Thoracic aorta (tissue), 2 donors: ENCODE measurements at places on chromosomes 2 and 18.

- DNase-seq = no peak
Measured at GRCh38 chr18:9720327-9720726, 12.2 kb downstream of the RAB31 start.

DNA sequence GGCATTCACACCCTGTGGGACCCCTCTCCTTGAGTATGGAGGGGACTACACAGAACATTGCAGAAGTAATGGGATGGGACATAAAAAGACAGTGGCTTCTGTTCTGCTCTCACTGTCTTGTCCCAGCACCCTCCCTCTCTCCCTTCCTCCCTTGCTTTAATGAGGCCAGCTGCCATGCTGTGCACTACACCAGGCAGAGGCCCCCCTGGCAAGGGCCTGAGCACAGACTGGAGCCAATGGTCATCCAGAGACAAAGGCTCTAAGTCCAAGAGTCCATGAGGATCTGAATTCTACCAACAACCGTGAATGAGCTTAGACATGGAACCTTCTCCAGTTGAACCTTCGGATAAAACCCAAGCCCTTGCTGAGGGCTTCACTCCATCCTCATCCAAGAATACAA is 263.0 kb downstream of the NDUFA10 start:
- no peak for DNase-seq

GRCh38 chr2:68762665-68763064 is 28.1 kb downstream of the ARHGAP25 start:
- no peak for DNase-seq

DNA sequence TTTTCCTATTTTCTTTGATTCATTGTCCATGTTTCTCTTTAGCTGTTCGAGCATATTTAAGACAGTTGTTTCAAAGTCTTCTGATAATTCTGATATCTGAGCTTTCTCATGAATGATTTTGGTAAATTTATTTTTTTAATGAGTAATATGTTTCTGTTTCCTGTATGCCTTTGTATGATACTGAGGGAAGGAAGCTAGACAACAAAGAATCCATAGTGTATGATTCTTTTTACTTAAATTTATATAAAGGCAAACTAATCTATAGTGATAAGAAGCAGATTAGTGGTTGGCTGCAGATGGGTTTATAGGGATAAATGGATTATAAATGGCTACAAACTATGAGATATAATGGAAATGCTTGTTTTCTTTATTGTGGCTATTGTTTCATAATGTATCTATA is 352.7 kb upstream of the CDH2 start:
- DNase-seq = no peak

DNA sequence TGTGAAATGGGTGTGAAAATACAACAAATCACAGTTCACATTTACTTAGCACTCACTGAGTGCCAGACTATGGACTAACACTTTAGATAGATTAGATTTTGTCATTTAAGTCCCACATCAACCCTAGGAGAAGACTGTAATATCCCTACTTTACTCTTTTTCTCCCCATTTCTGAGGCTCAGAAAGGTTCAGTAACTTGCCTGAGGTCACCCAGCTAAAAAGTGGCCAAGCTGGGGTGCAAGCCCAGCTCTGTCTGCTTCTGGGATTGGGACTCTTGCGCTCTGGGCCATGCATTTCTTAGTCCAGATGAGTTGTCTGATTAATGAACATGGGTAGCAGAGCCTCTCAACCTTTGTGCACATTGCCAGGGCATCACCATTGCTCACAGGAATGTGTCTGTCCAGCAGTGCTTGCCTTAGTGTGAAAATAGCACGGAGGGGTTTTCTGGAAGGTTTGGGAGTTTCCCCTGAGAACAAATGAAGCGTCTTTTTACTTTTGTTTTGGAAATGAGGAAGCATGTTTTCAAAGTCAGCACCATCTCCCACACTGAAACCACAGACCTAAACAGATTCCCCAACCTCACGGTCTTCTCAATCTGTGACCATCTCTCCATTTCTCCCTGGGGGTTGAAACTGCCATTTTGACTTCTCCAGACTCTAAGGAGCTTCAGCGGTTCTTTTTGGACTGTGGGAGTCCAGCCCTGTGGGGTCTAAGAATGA is 31.9 kb downstream of the NRP2 start:
- no peak for DNase-seq

DNA sequence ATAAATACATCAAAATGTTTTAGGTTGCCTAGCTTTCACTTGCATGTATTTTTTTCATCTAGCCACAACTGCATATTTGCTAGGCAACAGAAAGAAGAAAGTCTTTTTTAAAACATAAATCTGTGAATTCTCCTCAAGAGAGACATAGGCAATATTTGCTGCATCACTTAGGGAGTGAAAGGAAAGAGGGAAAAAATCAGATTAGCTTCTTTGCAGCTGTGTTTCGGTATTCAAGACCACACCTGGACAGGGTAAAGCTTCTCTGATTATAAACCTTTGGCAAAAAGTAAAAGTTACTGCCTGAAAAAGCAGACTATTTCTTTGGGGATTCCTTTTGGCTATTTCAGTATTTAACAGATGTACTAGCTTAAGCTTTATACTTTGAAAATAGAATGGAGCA is 280.9 kb upstream of the ZSWIM2 start:
- no peak for DNase-seq

GRCh38 chr2:10868465-10869314 is 43.0 kb upstream of the KCNF1 start:
- DNase-seq = no peak

GRCh38 chr2:30425326-30425725 is 21.7 kb upstream of the LCLAT1 start:
- DNase-seq = no peak
